ENCODE measurements at places on chromosomes 12 and 14.

DNA sequence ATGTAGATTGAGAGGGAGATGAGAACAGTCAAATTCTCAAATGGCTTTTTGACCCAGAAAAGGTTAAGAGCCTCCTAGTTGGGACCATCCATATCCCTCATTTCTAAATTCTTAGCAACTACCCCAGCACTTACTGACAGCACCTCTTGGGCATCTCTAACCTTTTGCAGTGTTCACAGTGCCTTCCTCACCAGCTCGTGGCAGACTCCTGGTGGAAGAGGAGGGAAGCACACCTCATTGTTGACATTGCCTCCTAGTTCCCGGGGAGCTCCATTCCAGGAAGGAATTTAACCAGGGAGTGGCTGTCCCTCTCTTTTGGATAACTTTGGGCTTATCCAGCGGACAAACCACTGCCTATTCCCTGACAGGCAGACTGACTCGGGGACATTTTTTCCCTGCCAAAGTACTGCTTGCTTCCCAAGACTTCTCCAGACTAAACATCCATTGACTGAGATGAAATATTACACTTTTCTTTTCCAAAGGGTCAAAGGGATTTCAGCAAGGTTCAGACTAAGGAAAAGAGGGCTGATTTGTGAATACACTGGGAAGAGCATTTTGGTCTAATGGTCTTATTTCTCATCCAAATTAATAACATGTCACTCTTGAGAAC, 9.0 kb upstream of the OR6J1 start:
- DNase-seq: peak; percentile 21

GRCh38 chr14:78927261-78927660, 757.1 kb downstream of the NRXN3 start:
- DNase-seq: no peak

- DNase-seq: no peak
These were observed 16.1 kb upstream of the GNG2 start for GRCh38 chr14:51844081-51844881.

- no peak for DNase-seq
These were observed 4.5 kb downstream of the HOXC10 start for GRCh38 chr12:53989227-53990113.

DNA sequence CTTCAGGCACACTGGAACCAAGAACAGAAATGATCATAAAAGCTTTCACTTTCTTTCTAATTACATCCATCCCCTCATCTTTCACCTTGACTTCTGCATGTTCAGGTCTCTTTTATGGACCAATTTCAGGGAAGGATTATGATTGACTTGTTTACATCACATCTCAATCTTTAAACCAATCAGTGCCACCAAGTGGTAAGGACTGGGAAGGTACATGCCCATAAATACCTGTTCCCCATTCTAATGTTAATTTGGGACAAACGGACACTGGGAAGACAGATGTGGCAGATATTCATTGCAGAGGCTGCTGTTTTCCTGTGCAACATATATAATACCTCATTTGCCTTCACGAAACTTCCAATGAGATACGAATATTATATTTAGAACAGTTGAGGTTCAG, 978.1 kb downstream of the GALC start:
- no peak for DNase-seq

- no peak for DNase-seq
These were observed 255.9 kb downstream of the SLC6A15 start for GRCh38 chr12:84656705-84657104.

- no peak for DNase-seq
These were observed 129.3 kb downstream of the ZFP36L1 start for GRCh38 chr14:68663385-68664076.

DNA sequence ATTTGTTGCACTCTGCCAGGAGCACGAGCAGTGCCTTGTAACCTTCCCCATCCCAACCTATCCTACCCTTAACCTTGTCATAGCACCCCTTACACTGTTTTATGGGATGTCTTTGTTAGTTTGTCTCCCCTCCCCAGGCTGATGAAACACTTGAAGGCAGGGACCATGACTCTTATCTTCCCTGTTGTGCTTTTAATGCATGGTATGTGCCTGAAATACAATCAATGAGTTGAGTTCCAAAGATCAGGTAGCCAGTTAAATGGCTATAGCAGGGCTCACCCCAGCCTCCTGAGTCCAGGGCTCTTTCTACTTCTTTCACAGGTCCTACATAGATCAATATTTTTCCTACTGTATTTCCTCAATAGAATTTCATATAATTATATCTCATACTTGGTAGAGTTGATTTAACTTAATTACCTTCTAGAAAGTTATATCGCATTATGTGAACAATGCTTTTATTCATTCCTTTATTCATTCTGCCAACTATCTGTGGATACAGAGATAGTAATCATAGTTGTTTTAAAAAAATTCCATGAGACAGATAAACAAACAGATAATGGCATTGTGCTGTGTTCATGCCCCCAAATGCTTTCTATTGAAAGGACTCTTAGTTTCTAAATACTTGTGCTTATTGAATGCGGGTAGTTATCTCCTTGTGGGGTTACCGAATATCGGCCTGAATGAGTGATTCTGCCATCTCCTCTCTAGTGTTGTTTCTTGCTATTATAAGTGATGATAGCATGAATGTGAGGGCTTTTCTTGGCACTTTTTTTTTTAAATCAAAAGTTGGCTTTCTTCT, 347.4 kb downstream of the NPAS3 start:
- DNase-seq: no peak
